ENCODE measurements at places on chromosomes 6 and 20.

DNA sequence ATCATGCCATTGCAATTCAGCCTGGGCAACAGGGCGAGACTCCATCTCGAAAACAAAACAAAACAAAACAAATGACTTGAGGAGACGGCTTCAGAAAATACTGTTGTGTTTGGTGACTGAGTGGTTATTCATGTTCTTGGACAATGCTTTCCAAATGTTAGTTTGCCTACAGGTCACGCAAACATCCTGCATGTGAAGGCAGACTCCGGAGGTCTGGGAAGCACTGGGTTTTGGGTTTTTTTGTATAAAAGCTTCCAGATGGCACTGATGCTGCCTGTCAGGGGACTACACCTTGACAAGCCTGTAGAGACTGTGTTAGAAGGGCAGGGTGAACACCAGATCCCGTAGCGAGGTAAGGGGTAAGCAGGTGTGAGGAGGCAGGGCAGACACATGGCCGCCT lies 81.7 kb downstream of the THBS2 start:
- no peak for DNase-seq

DNA sequence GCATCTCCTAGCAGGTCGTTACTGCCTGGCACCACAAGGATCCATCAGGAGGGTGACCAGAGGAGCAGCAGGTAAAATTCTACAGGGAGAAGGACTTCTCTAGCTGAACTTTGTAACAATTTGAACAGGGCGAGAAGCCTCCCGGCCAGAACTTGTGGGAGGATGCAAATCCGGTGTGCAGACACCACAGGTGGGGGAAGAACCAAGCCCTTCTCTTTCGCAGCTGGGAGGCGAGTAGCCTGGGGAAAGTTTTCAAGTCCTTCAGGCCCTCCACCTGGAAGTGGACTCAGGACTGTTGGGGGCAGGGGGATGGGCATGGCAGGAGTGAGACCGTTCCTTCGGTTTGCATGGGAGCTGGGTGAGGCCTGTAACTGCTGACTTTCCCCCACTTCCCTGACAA lies 42.7 kb upstream of the FAM210B start:
- DNase-seq: no peak

GRCh38 chr6:134642279-134642678 lies 307.6 kb downstream of the ALDH8A1 start:
- no peak for DNase-seq

DNA sequence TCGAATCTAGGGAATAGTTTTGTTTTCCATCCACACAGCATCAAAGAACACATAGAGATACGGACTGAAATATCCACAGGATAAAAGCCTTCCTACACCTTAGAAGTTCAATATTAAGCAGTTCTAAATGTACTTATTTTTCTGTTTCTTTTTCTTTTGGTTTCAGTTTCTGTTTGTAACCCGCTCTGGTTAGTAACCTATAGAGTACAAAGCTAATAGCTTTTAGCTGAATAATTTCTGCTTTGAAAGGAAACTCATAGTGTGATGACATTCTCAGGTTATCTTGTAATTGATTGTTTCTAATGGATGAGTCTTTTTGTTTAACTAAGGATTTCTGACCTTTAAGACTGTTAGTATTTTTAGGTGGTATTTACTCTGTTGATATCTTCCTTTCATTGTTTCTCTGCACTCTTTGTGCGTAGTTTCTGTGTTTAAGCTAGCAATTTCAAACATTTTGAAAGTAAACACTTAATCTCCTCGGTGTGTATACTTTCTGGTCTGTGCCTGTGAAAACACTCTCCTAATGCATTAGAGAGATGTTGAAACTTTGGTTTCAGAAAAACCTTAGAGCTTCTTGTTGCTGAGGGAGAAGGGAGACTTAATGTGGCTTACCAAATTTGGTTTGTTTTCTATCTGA lies 385.5 kb downstream of the HDGFL1 start:
- no peak for DNase-seq

DNA sequence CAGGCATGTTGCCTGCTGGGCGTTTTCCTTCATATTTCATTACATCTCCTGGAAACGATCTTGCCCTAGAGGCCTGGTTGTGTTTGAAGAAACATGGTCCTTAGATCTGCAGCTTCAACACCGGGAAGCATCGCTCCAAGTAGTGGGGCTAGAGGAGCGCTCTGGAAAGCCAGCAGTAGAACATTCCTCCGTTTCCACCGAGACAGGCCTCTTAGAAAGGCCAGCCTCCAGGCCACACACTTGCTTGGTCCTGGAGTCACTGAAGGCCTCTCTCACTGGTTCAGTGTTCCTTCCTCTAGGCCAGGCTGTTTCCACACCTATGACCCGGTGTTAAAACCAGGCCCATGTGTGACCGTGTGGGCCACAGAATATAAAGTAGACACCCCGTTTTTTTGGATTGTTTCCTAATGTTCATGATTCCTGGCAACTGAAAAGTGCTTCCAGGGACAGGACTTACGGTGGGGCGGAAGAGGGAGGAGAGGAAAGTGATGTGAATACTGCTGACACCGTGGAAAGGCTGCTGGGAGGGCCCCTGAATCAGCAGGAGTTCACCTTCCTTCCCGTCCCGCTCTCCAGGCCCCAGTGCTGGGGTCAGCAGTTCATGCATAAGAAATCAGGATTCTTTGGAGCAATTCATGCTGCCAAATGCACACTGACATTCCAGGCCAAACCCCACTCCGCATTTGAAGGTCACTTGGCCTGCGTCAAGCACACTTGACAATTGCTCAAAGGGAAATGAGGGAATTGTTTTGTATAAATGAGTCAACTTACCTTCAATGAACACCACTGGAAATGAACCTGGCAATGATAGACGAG lies 83.8 kb downstream of the IYD start:
- peak; percentile 51 for DNase-seq

GRCh38 chr20:60011512-60012507 lies 53.6 kb downstream of the CDH26 start:
- DNase-seq: no peak

DNA sequence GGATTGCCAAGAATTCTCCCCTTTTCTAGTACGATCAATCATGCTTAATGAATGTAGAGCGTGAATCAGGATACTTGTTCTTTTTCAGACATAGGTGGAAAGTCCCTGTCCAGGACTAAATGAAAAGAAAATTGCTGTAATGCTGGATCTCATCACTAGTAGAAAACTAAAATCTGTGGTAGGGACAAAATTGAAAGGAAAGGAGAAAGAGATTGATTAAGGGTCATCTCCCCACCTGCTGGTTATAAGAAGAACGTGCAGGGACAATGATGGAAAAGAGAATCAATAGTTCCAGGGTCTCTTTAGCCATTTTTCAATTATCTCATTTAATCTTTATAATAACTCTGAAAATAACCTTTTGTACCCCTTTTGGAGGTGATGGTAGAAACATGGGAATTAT lies 18.7 kb upstream of the HLA-DRB1 start:
- DNase-seq: no peak

GRCh38 chr6:85115376-85115775 lies 334.5 kb upstream of the NT5E start:
- DNase-seq: no peak

DNA sequence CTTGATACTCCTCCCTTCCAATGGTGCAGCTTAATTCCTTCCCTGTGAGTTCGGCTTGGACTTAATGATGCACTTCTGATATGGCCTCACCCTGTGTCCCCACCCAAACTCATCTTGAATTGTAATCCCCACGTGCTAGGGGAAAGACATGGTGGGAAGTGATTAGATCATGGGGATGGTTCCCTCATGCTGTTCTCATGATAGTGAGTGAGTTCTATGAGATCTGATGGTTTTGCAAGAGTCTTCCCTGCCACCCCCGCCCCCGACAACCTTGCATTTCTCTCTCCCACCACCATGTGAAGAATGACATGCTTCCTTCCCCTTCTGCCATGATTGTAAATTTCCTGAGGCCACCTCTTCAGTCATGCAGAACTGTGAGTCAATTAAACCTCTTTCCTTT lies 50.3 kb upstream of the HLA-G start:
- no peak for DNase-seq

DNA sequence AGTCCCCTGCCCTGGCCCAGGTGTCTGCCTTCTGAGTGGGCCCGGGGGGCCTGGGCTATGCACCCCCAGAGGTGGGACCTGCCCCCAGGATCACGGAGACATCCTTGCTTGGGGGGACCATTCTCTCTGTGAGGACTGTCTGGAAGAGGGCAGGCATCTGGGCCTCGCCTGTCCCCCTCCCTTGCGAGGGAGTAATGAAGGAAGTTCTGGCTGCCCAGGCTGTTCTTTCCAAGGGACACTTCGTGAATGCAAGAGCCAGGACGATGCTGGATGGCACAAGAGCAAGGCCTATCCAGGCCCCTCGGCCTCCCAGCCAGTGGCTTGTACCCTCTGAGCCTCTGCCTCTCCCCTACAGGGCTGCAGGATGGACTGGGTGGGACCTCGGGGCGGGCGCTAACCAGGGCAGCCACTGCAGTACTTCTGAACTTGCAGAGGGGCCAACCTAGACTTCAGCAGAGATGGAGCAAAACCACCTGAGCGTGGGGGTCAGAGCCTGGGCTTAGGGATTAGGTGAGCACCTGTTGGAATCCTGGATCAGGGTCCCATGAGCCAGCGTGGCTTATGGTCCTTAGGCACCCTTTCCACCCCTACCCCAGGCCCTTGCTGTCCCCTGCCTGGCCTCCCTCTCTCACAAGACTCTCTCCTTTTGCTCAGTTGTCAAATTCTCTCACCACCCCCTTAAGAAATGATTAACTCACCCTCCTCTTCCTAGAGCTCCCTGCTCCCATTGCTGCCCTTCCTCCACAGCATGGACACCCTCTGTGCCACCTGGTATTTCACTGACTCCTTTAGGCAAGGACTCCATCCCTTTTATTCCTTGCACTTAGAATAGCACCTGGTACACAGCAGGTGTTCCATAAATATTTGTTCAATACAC lies 53.2 kb downstream of the CTCFL start:
- DNase-seq: no peak

DNA sequence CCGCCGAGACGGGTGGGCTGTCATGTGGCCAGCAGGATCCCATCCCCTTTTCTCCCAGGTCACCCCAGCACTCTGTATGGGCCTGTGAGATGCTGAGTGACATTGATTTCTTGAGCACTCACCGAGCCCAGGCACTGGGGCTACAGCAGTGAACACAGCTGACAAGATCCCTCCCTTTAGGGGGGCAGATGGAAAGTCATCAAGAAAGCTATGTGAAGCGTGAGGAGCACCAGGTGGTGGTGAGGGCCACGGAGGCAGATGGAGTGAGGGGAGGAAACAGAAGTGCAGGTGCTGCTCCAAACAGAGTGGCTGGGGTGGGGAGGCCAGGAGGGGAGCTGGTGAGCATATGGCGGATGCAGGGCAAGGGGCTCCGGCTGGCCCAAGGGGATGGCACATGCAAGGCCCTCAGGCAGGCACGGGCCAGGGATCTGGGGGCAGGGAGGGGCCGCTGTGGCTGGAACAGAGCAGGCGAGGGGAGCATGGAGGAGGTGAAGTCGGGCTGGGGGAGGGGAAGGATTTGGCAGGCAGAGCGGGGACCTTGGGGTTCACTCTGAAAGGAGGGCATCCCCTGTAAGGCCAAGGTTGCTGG lies 184.0 kb downstream of the BMP7 start:
- DNase-seq: no peak
